ENCODE measurements at places on chromosomes 1 and 21.
A peak's percentile ranks its signal among the peaks of the same experiment; 100 is the strongest.

- DNase-seq: no peak
Measured at GRCh38 chr1:241972703-241973369, 15.3 kb downstream of the BECN2 start.

DNA sequence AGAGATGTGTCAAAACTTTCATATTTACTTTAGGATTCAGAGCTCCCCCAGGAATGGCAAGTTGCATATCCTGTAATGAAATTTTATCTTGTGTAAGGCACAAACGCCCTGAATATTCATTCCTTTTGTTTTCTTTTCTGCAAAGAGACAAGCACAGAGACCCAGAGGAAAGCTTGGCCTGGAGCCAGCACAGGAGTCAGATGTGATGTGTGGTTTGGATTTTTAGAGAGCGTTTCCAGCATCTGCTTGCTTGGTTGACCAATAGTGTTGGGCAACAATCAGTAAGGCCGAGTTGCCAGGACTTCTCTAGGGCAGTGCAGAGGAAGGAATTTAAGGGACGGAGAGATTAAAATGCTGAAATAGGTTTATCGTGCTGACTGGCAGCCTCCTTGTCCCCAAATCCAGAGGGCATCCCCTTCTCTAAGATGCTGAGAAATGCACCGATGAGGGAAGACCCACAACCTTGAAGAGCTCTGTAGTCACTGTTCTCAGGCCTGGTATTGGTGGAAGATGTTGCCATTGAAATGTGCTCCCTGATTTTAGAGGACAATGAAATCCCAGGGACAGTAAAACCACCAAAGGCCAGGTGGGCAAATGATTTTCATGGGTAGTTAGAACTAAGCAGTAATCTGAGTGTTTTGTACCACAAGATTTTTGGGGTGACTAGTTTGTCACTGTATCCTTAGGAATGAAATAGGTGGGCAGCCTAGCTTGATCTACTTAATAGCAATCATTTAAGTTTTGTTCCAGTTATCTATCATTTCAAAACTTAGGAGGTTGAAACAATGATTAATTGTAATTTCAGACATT, 37.9 kb upstream of the RHOU start:
- no peak for DNase-seq

GRCh38 chr1:224783006-224783651, 146.3 kb upstream of the DNAH14 start:
- DNase-seq: no peak

GRCh38 chr1:219710529-219711194, 97.8 kb upstream of the ZC3H11B start:
- peak; percentile 31 for DNase-seq

DNA sequence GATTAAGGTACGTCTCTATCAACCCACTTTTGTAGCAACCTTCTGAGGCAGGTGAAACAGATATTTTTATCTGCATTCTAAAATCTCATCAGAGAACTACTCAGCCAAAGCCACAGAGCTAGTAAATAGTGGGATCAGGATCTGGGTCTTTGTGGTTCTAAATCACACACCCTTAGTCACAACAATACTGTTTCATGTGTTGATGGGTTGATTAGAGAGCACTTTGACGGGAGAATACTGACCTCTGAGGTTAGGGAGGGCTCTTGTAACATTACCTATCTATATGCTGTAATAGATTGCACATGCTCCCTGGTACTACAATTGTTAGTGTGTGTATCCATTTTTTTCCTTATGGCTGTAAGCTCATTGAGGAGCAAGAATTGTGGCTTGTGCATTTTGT, 45.5 kb upstream of the CCDC190 start:
- DNase-seq: no peak

Data from activated CD4-positive, alpha-beta T cell treated with anti-CD3 and anti-CD28 coated beads, Interleukin-2, Interleukin-4, amounts not matched to agents 100 ng/mL and 50 ng/mL, durations not matched to agents 16 hours and 8 hours (primary cell).